ENCODE measurements at places on chromosomes 3 and 15. TPM values are rescaled to one million over a fixed set of nuclear protein-coding genes. Genes with fewer than 3 reads are reported as not detected.

DNA sequence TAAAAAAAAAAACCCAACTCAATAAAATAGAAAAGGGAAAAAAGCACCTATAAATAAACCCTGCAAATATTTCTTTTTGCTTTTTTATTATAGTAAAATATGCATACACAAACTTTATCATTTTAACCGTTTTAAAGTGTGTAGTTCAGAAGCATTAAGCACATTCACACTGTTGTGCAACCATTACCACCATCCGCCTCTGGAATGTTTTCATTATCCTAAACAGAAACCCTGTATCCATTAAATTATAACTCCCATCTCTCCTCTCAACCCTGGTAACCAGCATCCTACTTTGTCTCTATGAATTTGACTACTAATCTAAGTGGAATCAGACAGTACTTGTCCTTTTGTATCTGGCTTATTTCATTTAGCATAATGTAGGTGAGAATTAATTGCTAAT lies 15.0 kb downstream of the CDCP1 start:
- DNase-seq: no peak

- no peak for DNase-seq
Measured at GRCh38 chr3:112653209-112653871, 12.4 kb upstream of the CCDC80 start.

DNA sequence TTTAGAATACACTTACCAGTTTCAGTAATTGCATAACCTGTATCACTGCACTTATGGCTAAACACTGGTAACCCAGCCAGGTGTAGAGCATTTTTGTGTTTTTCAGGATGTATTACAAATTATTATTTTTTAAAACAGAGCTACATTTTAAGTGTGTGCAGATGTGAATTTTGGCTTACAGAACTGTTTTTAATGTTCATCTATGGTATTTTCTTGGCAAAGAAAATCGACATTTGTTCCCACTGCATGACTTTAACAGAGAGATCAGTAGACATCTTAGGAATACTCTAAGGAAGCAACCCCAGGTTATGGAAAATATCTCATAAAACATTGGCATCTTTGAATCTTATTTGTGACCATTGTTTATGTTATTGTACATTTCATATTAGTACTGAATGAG lies 73.3 kb downstream of the ATP13A4 start:
- no peak for DNase-seq

Gene AKAP13
- 284 TPM for total RNA-seq

Gene HESX1
- total RNA-seq: 0.77 TPM

Gene ASB14
- 14.1 TPM for total RNA-seq

Gene NRG4
- total RNA-seq: not detected

Gene MORC1
- not detected for total RNA-seq

All from left ventricle myocardium superior (tissue), 1 donor.